ENCODE measurements at places on chromosomes 6 and 20.
A peak's percentile ranks its signal among the peaks of the same experiment; 100 is the strongest.

- no peak for DNase-seq
These were observed 39.1 kb upstream of the DDR1 start for GRCh38 chr6:30845183-30845582.

GRCh38 chr6:29628419-29629281 is 4.3 kb downstream of the GABBR1 start:
- peak; percentile 84 for DNase-seq

GRCh38 chr6:90209527-90209926 is 87.1 kb downstream of the BACH2 start:
- no peak for DNase-seq

DNA sequence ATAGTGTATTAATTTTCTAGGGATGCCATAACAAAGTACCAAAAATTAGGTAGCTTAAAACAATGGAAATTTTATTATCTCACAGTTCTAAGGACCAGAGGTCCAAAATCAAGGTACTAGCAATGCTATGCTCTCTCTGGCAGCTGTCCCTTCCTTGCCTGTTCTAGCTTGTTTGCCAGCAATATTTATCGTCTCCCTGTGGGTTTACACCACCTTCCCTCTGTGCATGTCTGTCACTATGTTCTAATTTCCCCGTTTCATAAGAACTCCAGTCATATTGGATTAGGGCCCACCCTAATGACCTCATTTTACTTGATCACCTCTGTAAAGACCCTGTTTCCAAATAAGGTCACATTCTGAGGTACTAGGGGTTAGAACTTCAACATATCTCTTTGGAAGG is 217.2 kb downstream of the IBTK start:
- no peak for DNase-seq

GRCh38 chr20:17594443-17594842 is 24.6 kb downstream of the DSTN start:
- DNase-seq: no peak

- DNase-seq: no peak
These were observed 218.2 kb downstream of the BMP7 start for GRCh38 chr20:57048027-57048869.

DNA sequence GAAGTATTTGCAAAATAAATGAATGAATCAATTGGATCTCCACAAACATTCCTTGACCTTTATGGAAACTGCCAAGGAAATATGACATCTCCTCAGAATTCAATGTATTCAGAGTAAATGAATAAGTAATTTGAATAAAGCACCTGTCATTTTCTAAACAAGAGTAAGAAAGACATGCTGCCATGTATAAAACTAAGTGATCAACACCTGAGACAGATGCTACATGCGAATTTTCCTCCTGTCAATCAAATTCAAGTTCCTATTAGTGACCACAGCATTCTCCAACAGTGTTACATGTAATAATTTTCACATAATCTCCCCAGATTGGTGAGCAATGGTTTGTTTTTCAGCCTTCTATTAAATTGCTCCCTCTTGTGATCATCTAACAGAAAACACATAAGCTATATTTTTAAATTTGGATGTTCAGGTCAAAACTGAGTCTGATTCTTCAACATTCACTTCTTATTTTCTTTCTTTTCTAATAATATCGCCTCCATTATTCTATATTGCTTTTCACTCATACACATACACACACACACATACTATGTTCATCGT is 163.2 kb upstream of the RNF217 start:
- no peak for DNase-seq

- no peak for DNase-seq
These were observed 20.4 kb upstream of the LAMA4 start for GRCh38 chr6:112274774-112275173.

- DNase-seq: no peak
These were observed 242.3 kb upstream of the PREP start for GRCh38 chr6:105645156-105645555.

DNA sequence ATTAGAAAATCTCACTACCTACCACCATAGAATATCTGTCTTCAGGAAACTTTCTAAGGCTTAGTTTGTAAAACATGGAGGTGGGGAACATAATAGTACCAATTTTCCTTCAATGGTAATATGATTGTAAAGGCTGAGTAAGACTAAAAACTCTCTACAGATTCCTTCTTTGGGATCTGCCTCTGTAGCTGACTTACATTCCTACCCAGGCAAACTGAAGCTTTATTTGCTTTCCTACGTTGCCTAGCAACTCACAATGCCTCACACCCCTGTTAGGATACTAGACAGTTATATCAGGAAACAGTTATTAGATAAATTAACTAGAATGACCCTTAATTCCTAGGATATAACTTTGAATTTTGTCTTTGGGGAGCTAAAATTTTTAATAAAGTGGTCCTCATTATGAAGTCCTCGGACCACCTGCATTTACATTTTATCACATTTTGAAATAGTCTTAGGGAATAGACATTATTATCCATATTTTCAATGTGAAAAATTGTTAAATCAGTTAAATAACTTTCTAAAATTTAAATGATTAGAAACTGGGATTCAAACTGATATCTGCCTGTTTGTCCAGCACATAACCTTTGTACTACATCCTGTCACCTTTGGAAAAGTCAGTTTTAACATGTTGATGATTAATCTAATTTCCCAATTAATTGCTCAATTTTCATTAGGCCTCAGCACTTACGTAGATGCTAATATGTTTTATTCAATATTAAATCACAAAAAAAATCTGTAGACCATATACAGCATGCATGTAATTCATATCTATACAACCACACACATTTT is 591.4 kb downstream of the RNF144B start:
- no peak for DNase-seq

GRCh38 chr6:132399376-132400074 is 1.8 kb downstream of the MOXD1 start:
- no peak for DNase-seq

DNA sequence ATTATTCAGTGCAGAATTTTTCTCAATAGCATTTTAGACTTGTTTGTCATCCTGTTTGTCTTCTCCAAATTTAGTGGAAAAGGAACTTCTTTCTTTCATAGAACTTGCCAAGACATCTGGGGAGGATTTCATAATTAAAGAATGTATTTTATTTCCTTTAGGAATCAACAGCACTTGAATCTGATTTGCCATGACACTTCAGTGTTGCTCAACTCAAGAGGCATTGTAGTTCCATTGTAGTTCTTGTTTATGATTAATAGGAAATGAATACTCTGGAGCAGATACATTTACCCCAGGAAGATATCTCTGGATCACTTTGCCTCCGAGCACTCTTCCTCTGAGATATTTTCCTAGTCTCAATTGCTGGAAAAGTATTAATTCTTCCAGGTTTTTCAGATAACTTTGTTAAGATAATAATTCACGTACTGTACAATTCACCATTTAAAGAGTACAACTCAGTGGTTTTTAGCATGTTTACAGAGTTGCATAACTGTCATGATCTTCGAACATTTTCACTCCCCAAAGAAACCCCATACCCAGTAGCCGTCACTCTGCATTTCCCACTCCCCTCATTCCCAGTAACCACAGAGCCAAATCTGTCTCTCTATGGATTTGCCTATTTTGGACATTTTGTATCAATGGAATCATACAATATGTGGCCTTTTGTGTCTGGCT is 29.7 kb downstream of the AKAP12 start:
- DNase-seq: no peak

- DNase-seq: no peak
These were observed 25.6 kb upstream of the FRMD1 start for GRCh38 chr6:168104636-168105035.
